Erythroblast (primary cell): ENCODE measurements at places on chromosomes 6 and 20.
A peak's percentile ranks its signal among the peaks of the same experiment; 100 is the strongest.

- peak; percentile 27 for DNase-seq
Observed at GRCh38 chr6:89411145-89412070, 665 bp downstream of the RRAGD start.

GRCh38 chr20:20414640-20415220 lies 46.8 kb downstream of the INSM1 start:
- DNase-seq: no peak

DNA sequence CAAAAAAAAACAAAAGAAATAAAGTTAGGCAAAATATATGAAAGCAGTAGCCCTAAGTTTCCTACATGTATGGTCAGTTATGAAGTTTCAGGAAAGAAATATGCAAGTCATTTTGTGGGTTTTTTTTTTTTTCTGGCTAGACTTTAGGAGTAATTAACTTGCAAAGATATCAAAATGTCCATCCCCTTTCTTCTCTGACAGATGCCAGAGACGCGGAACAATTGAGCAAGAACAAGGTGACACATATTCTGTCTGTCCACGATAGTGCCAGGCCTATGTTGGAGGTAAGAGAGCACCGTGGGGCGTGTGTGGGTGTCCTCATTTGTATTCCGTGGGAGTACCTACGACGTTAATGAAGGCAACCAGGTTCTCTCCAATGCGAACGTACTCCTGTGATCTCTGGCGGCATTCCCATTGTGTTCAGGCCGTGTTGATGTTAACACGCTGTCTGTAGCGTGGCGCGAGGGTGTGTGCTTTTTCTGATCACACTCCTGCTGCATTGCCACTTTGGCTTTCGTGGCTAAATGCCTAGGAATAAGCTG lies 19.5 kb downstream of the DUSP22 start:
- no peak for DNase-seq

- DNase-seq: no peak
Observed at GRCh38 chr20:63733579-63734081, 2.8 kb upstream of the LIME1 start.

DNA sequence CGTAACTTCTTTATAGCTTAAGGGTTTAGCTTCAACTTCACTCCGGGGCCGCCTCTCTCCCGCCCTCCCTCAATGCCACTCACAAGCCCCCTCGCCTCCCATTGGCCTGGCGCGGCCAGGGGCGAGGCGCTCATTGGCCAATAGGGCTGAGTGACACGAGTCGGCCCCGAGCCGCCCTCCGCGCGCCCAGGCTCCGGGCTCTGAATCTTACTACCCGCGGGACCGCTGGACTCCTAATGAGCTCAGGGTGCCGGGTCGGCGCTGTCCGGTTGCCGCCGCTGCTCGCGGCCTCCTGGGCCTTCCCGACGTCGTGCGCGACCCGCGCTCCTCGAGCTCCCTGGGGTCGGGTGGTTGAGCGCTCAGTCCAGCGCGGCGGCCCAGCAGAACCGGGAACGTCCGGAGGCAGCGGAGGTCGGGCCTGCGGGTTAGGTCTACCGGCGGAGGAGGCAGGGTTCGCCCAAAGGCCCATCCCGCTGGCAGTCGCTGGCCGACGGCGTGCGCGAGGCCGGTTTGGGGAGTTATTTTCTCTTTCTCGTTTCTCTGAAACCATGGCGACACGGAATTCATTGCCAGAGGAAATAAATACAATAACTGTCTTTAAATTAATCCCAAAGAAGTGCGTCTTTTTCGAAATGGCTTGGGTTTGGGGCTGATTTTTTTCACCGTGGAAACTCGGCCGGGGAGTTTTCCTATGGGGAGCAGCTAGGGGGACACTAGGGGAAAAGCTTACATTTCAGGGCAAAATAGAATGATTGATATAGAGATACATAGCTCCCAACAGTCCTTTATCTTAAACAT lies at the start of gene SIM1:
SIM1 (minus strand) TSS at position 19 of the 798 bp plus-strand sequence. CDS start 1,453 bp downstream, outside the sequence.
- DNase-seq: peak; percentile 84

GRCh38 chr6:154767003-154767723 lies 33.9 kb downstream of the SCAF8 start:
- peak; percentile 75 for DNase-seq

- DNase-seq: no peak
Observed at GRCh38 chr6:89443658-89444057, 10.7 kb downstream of the ANKRD6 start.

- no peak for DNase-seq
Observed at GRCh38 chr6:80182308-80182707, 75.8 kb downstream of the BCKDHB start.

- no peak for DNase-seq
Observed at GRCh38 chr20:40314278-40314677, 374.8 kb downstream of the MAFB start.

DNA sequence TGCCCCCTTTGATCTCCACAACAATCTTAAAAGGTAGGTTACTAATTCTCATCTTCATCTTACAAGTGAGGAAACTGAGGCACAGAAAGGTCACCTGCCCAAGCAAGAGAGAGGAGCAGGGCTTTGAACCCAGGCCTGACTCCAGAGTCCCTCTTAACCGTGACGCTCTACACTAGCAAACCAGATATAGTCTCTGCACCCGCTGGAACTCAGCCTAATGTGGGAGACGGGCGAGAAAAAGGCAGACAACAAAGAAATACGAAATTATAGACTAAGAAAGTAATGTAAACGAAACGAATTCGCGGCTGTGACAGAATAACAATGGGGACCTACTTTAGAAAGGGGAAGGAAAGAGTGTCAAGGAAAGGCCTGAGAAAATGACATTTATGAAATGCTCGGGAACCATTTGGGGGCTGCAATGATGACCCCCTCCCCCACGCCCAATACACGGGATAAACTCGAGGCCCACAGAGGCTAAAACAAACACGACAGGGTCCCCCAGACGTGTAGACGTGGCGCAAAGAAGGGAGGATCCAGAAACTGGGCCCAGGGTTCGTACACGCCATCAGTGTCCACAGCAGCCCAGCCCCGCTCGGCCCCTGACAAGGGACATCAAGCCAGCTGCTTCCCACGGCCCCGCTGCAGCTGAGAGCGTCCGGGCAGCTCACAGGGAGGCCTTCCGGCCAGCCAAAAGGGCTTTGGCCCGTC lies 637 bp downstream of the TRPC4AP start:
- peak; percentile 61 for DNase-seq

- DNase-seq: no peak
Observed at GRCh38 chr20:58131151-58131550, 97.3 kb downstream of the ANKRD60 start.

DNA sequence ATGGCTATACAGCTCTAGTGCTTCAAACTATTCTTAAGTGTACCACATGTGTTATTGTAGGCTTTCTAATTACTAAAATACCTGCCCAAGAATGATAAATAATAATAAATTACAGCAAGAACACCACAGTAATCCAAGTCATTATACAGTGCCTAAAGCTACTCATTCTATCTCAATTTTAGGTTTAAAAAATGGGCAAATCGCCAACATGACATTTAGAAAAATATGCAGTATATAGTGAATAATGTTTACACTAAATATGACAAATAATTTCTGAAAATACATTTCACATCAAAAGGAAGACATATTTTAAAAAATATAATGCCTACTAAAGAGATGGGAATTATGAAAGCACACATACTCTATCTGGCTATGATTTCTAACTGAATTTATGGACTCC lies 91.8 kb downstream of the MAN1A1 start:
- no peak for DNase-seq

- DNase-seq: no peak
Observed at GRCh38 chr6:1787894-1788293, 178.2 kb downstream of the FOXC1 start.

DNA sequence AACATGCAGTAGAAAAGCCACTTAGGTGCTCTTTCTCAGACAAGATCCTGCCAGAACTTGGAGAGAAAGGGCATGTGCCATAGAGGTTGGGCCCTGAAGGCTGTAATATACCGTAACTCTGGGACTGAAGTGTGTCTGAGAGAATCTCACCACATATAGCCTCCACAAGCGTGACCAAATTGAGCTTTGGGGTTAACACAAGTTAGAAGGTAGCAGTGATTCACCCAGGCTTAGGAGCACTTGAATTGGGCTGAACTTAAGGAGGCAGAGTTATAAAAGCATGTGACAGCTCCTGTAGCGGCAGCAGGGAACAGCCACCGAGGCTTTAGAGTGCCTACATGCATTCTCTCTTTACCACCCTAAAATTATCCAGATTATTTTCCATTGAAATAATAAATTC lies 361.6 kb downstream of the PHF3 start:
- DNase-seq: no peak

DNA sequence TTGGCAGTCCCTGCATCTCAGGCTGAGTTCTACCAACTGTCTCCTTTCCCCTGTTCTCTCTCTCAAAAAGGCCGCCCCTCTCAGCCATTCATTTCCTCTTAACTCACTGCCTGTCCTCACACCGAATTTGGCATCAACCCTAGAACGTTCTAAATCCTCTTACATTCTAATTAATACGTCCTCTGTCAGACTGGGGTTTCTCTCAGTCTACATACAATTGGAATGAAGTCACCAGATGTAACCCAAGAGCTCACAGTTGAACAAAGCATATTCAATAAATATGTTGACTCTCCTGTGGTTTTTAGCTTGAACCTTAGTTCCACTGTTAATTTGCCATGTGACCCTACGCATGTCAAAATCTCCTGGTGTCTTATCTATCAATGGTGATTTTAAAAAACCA lies 269.6 kb downstream of the CLIC5 start:
- no peak for DNase-seq

DNA sequence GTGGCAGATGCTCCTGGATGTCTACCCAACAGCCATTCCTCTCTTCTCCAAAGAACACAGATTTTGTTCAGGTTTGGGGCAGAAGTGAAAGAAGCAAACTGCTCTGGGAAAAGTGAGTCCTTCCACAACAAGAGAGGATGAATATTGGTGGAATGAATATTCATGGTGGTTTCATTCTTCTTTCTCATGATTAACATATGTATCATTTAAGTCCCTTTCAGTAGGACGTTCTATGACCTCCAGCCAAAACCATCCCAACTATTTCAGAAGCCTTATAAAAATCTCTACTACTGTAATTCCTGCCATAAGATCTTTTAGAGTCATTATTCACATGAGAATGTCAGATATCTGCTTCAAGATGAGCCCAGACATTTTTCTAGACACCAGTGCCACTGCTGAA lies 44.4 kb downstream of the MDN1 start:
- DNase-seq: no peak

DNA sequence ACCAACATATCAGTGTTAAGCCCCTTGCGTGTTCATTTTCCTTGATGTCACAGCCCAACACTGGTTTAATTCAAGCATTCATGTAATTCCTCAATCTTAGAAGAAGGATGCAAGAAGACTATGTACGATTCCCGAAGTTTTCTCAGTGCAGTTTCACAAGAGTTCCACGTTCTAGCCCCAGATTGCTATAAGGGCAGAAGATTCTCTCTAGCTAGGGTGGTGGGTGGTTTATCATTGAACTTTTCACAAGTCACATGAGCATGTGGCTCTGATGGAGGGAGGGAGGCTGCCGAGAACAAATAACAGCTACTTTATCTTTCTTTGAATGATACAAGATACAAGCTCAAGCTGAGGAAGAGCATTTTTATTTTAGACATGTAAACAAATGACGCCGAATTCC lies 71.9 kb upstream of the NHSL1 start:
- no peak for DNase-seq

GRCh38 chr6:146887447-146888077 lies 288.8 kb downstream of the ADGB start:
- DNase-seq: no peak

DNA sequence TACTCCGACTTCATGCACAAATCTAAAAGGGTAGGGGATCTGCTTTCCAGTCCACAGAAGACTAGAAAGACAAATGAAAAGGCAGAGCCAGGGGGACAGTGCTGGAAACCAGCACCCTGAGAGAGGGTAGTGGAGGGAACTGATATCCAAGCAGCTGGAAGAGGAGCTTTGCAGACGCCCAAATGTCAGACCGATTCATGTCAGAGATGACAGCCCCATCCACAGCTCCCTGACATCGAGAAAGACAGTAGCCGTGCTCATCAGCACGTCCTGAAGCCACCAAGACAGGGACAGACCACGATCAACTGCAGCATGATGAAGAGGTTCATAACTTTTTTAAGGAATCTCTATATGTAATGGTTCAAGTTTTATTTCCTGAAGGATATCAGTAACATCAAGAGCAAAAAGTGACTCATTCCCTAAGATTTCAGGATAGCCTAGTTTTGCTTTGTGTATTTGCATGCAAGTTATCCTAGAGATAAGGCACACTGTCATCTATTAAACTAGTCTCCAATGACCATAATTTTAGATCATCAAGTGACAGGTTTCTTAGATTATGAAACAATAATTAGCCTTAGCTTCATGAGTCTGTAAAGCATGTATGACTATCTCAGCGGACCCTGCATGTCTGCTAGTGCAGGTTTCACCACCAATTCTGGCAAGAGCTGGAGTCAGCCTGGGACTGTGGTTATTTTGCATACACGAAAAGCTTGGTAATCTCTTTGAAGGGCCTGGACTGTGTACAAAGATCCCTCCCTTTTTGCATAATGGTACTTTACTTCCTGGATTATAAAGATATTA lies 43.0 kb downstream of the PRDM1 start:
- no peak for DNase-seq

DNA sequence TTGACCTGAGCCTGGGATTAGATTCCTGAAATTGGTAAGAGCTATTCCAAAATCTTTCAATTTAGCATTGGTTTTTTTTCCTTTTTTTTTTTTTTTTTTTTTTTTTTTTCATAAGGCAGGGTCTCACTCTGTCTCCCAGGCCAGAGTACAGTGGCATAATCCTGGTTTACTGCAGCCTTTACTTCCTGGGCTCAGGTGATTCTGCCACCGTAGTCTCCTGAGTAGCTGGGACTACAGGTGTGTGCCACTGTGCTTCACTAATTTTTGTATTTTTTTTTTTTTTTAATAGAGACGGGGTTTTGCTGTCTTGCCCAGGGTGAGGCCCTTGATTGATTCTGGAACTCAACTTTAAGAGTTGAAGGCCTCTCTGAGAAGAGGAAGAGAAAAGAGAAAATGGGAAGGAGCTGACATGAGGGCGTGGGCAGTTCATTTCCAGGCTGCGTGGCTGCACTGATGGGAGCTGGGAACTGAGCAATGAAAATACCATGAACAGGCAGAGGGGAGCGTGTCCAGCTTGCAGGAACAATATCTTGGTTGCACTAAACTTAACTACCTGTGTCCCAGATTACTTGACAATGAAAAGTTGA lies 24.6 kb downstream of the KDM1B start:
- no peak for DNase-seq

DNA sequence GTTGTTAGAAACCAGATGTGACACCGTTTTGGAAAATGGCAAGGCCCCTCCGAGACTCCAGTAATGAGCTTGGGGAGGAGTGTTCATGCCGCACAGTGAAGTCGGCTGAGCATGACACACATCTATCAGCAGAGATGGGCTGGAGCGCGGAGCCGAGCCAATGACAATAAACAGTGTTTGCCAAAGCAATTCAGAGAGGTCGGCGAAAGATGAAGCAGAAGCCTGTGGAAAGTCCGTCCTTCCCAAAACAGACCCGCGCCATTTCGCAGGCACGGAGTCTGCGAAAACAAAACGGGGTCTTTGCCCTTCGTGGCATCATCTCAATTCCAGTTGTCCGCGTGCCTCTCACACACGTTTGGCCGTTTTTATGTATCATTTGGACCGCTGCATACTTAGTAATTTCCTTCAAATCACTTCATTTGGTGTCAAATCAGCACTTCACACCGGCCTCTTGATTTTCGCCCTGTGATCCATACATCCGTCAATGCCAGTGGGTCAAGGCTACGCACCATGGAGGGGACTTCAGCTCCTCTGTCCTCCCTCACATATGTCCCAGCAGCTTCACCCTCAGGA lies 71.3 kb downstream of the SULF2 start:
- no peak for DNase-seq
